HCEC 1CT (cell line): ENCODE measurements at places on chromosomes 7 and 10.

- no peak for DNase-seq
Observed at GRCh38 chr10:102554531-102554930, 50.8 kb downstream of the SUFU start.

DNA sequence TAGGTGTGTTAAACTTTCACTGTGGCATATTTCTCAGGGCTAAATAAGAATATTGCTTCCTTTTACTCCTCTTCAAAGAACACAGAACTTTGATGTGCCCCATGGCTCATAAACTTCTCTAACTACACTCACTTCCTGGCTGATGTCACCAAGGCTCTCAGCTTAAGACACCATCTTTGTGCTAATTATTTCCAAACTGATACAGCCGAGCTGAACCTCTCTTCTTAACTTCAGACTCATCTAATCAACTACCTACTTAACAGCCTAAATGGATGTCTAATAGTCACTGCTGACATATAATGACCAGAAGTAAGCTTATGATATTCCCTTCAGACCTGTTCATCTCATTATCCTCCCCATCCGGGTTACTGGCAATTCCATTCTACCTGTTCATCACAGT is 3.6 kb downstream of the C10orf67 start:
- peak; percentile 36 for DNase-seq

DNA sequence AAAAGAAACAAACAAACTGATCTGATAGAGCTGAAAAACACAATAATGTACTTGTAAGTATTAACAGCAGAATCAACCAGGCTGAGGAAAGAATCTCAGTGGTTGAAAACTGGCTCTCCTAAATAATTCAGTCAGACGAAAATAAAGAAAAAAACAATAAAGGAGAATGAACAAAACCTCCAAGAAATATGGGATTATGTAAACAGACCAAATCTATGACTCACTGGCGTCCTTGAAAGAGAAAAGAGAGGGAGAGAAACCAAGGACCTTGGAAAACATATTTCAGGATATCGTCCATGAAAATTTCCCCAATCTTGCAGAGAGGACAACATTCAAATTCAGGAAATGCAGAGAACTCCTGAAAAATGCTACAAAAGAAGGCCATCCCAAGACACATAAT is 62.9 kb downstream of the FBXL13 start:
- peak; percentile 29 for DNase-seq

DNA sequence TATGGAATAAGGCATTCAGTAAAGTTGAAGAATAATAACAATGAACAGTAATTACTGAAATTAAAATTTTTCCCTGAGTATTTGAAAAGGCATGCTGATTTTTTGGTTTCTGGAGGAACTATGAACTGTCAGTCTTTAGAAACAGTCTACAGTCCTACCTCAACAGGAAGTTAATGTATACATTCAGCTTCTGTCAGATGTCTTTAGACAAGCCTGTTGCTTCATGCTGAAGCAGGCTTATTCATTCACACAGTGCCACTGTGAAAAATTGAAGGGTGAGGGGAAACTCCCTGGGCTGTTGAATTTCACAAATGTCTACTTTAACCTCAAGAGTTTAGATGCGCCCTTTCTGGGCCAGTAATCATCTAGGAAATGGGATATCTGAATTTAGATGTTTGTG is 3.5 kb downstream of the NRF1 start:
- DNase-seq: peak; percentile 31

- DNase-seq: no peak
Observed at GRCh38 chr10:114322344-114322743, 82.0 kb downstream of the AFAP1L2 start.
